ENCODE measurements at places on chromosomes 1 and 21.
A peak's percentile ranks its signal among the peaks of the same experiment; 100 is the strongest.

DNA sequence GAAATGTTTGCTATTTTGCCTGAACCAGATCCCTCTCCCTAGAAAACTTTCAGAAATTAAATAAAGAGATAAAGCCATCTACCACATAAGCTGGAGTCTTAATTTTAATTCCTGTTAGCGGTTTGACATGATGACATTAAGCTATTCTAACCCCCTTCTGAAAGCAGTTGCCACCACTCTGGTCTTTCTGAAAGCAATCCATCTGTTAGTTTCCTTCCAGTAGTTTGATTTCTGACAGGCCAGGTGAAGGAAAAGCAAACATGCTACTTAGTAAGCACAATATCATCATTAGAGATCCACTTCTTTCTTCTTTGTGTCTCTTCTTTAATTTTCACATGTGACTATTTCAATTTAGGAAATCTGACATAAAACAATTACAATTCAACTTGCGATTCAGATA is 39.9 kb downstream of the RGL1 start:
- DNase-seq: no peak

DNA sequence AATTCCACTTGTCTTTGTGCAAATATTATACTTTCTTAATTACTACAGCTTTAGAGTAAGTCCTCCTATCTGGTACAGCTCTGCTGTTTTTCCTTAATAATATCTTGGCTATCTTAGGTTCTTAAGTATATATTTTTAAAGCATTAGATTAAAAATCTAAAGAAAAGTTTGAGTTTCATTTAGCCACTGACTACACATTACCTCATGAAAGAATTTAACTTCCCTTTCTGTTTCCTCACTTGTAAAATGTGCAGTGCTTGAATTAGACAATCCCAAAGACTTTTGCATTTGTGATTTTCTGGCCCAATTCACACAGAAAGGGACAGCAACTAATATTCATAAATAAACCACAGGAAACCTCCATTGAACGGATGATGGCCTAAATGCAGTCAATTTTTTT is 126.4 kb upstream of the SAMSN1 start:
- DNase-seq: peak; percentile 27

GRCh38 chr1:246875041-246876026 is 56.4 kb downstream of the AHCTF1 start:
- DNase-seq: no peak

GRCh38 chr1:9331016-9331415 is 38.3 kb downstream of the SPSB1 start:
- DNase-seq: no peak

- DNase-seq: no peak
These were observed 30.5 kb upstream of the CLCA4 start for GRCh38 chr1:86516335-86516734.

- no peak for DNase-seq
These were observed 36.6 kb upstream of the HSD3B1 start for GRCh38 chr1:119470377-119470776.

GRCh38 chr1:214282630-214283242 is 1.8 kb downstream of the SMYD2 start:
- no peak for DNase-seq

DNA sequence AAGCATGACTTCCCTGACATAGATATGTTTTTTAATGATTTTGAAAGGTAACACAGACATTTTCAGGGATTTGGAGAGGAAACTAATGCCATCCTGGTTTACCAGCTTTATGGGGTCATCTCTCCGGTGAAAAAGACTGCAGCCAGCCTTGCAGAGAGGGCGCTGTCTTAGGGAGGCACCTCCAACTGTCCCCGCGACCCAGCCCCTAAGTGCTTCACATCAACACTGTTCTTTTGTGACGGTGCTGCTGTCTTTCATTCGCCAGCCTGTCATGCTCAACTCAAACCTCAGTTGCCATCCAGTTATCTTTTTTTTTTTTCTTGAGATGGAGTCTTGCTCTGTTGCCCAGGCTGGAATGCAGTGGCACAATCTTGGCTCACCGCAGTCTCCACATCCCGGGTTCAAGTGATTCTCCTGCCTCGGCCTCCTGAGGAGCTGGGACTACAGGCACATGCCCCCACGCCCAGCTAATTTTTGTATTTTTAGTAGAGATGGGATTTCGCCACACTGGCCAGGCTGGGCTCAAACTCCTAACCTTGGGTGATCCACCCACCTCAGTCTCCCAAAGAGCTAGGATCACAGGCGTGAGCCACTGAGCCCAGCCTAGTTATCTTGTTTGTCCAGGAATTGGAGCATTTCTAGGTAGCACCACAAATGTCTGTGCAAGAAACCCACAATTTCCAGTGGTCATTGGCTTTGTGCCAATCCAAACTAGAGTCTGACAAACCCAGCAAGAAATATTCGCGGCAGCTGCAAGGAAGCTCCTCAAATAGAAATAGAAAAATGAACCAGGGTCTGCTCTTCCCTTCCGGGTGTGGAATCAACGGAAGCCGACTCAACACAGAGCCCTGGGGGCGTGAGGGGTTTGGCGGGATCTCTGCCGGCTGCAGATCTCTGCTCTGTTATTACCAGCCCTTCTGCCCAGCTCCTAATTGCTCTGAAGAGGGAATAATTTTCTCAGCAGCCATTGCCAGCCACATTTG is 24.2 kb downstream of the PDE9A start:
- peak; percentile 90 for DNase-seq

- no peak for DNase-seq
These were observed 25.0 kb downstream of the VASH2 start for GRCh38 chr1:212975111-212975918.

- peak; percentile 57 for DNase-seq
These were observed 20.4 kb upstream of the OR6N2 start for GRCh38 chr1:158801396-158801795.

GRCh38 chr1:92934395-92935378 is 26.6 kb downstream of the DIPK1A start:
- DNase-seq: peak; percentile 6

DNA sequence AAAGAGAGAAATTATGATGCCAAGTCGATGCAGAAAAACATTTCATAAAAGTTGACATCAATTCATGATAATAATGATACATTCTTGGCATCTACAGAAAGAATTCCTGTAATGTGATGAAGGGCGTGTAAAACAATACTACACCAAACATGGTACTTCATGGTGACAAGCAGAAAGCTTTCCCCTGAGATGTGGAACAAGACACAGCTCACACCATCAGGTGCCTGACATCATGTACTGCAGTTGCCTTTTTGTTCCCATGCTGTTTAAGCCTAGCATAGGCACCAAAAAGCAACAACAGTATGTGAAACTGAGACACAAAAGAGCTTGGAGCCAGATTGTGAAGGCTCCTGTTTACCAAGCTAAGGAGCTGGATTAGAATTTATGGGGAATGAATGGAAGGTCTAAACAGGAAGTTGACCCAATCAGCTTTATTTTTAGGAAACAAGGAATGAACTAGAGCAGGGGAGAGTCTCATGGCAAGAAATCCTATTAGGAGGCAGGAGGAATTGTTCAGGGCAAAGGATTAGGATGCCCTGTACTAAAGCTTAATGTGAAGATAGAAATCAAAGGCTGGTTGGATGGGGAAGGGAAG is 67.2 kb downstream of the SYDE2 start:
- no peak for DNase-seq

Measured in common myeloid progenitor, CD34-positive (primary cell).